ENCODE measurements at places on chromosomes 1 and 21.

DNA sequence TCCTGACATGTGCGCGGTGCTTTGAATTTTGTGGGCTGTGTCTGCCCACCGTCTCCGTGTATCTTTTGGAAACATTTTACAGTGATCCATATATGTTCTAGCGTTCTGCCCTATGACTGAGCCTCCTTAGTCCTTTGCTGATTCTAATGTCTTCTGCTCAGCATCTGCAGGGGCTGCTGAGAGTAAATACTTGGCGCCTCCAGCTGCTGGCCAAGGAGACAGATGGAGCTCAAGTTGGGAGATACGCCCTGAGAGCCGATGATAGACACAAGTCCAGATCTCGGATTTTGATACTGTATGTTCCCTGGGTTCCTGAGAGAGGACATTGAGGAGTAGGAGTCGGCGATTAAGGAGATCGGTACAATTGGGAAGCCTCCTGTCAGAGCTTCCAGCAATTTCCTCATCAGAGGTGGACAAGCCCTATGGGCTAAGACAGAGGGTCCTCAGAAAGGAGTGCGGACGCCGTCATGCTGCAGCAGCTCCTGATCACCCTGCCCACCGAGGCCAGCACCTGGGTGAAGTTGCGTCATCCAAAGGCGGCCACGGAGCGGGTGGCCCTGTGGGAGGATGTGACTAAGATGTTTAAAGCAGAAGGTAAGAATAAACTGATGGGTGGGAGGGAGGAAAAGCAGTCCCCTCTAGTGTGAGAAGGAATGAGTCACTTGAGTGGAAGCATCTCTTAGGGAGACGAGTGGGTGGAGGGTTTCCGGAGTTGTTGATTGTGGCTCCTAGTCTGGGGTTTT, 390 bp downstream of the ZFP69B start:
- DNase-seq, result peak; percentile 11

GRCh38 chr1:43438006-43438405, 15.7 kb downstream of the HYI start:
- DNase-seq, result no peak

- no peak for DNase-seq
These were observed 658.5 kb upstream of the ADGRL2 start for GRCh38 chr1:81142099-81142826.

- peak; percentile 30 for DNase-seq
These were observed 606.9 kb downstream of the NUF2 start for GRCh38 chr1:163928651-163929050.

DNA sequence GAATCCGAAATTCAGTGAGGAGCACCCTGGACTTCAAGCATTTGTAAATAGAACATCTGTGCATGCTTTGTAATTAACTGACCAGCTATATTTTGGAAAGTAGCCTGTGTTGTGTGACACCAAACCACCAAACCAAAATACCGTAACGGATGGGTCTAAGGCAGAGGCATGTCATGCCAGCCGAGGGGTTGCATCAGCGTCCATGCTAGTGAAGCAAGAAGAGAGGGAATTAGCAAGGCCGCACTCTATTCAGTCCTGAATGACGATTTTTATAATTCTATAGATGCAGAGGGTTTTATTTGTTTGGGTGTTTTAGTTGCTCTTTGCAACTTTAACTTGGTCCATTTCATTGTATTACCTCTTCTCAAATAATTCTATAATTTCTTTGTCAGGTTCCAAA, 116.8 kb upstream of the SMYD2 start:
- DNase-seq, result no peak

GRCh38 chr1:219917851-219918466, 10.4 kb downstream of the SLC30A10 start:
- DNase-seq, result no peak

DNA sequence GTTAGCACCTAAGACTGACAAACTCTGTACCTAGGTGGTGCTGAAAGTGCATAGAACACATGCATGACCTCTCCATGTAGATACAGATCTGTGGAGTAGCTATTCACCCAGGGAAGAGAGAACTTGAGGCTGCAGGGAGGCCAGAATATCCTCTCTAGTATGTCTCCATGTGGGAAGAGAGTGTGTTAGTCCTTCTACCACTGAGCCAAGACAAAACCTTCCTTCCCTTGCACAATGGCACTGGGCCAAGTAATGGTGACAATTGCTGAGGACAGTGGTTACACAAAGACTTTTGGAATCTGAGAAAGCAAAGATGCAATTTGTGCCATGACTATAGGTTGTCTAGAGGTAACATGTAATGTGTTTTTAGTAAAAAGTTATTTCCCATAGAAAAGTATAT, 52.3 kb downstream of the C1orf198 start:
- DNase-seq, result no peak

GRCh38 chr1:89770391-89770790, 50.4 kb upstream of the LRRC8D start:
- DNase-seq, result no peak

GRCh38 chr1:54792686-54793282, 8.3 kb downstream of the TTC22 start:
- DNase-seq, result peak; percentile 84

DNA sequence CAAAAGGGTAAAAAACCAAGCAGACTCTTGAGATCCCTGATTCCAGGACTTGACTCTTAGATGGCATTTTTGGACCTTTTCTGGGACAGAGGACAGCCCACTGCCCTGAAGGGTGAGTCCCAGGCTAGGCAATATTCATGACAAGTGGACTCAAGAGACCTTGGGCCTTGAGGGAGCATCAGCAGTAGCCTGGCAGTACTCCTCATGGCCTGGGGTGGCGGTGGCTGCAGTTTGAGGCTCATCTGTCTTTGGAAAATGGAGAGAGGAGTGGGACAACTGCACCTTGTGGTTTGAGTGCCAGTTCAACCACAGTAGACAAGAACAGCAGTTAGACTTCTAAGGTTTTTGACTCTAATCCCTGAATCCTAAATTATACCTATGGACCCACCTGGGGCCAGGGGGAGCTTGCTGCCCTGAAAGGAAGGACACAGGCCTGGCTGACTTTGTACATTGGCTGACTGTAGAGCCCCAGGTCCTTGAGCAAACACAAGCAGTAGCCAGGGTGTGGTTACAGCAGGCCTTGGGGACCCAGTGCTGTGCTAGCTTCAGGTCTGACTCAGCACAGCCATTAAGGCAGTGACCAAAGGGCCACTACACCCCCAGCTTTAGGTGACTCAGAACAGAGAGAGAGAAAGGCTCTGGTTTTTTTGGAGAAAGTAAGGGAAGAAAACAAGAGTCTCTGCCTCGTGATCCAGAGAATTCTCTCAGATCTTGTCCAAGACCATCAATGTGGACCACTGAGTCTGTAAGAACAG, 1023.2 kb downstream of the KCNT2 start:
- no peak for DNase-seq

GRCh38 chr1:223712850-223713474, 623 bp downstream of the CAPN2 start:
- no peak for DNase-seq

DNA sequence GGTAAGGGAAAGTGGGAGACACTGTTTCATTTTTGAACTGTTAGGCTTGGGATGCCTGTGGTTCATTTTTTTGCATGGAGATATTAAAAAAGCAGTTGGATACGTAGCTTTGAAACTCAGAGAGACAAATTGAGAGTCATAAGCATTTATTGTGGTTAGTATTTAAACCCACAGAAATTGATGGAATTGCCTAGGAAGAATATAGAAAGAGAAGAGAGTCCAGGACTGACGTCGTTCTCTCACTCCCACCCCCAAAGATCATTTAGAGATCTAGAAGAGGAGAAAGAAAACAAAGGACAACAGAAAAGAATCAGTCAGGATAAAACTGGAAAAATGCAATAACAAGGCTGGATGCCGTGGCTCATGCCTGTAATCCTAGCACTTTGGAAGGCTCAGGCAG, 73.2 kb upstream of the BMP8A start:
- DNase-seq, result peak; percentile 66

DNA sequence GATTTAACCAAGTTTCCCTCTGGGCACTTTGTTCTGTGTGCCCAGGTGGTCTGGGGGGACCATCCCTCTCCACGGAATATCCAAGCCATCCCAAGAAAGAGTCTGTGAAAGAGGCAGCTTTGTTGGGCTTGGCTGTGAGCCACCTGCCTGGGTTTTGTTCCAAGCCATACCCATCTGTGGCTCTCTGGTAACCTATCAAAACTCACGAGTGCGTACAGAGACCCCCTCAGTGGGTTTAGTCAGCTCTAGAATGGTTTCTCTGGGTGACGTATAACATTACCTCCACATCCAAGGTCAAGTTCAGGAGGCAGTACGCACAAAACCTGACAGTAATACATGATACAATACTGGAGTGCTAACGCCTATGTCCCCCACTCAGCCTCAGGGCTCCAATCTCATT, 54.2 kb downstream of the DNTTIP2 start:
- no peak for DNase-seq

- DNase-seq, result no peak
These were observed 45.5 kb downstream of the PRDM15 start for GRCh38 chr21:41833497-41834115.

DNA sequence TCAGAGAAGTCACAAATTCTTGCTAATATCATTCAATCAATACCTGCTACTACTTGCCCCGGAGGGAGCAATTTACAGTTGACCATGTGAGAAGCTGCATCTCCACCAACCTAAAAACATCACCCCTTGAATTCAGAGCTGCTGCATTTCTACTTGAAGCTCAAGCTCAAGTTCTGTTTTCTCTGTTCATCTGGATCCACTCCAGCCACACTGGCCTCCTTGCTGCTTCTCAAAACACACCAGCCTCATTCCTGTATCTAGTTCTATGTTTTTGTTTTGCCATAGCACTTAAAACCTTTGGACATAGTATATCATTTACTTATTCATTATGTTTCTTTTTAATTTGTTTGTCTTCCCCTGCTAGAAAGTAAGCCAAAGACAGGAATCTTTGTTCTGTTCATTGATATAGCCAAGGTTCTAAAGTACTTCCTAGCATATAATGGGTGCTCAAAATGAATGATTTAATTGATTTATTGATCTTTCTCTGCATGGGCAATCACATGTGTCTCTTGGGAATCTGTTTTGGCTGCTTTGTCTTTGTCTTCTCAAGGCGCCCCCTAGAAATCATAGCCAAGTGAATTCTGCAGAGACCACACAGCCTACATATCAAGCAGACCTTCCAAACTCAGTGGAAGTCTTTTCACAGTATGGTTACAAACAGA, 23.6 kb downstream of the SYF2 start:
- DNase-seq, result no peak

- no peak for DNase-seq
These were observed 38.4 kb upstream of the TENT5C start for GRCh38 chr1:117567435-117567834.

DNA sequence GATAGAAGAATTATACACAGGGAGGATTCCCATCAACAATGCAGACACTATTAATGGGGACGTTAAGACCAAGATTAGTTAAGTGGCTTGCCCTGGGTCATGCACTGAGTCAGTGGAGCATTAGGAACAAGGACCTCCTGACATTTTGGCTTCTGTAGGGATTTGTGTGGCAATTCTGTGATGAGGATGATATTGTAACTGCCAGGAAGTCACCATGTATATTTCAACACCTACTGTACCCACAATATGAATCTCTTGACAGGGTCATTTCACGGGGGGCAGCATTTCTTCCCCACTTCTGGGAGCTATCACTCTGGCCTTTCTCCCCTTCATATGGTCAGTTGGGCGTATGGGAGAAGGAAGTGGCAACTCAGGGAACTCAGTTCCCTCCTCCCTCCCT, 134.9 kb downstream of the RUNX1 start:
- no peak for DNase-seq

GRCh38 chr1:113029822-113030221, 43.2 kb upstream of the LRIG2 start:
- no peak for DNase-seq

DNA sequence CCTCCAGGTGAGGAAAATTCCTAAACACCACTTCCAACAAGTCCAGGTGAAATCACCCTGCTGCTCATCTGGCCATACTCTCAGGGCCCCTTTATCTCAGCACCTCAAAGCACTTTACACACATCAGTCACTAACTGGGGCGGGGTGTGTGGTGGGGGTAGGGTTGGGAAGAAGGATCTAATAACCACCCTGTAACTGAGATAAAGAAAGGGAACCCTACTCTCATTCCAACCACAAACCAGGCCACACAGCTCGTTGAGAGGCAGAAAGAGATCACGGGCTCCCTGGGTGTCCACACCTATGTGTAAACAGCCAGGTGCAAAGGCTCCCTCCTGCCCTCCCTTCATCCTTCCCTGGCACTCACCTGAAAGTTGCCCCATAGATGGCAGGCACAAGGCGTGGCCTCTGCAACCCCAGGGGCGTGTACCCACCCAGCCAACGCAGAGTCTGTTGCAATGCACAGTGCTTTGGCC, 20.4 kb downstream of the GPR161 start:
- DNase-seq, result no peak

GRCh38 chr1:103112546-103112945, 4.2 kb upstream of the COL11A1 start:
- DNase-seq, result no peak

DNA sequence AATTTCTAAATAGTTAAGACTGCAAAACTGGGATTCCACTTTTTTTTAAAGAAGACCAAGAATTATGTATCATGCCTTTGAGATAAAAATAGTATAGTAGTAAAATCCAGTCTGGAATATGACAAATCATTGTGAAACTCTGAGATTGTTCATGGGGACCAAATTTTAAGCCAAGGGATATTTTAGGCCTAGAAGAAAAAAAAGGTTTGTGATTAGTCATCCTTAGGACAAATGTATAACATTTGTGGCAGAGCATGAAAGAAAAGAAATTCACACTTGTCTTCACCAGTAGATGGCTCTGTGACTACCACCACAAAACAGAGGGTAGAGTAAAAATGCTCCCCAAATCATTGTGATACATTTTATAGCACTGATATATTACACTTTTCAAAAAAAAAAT, 226.1 kb downstream of the KCTD3 start:
- no peak for DNase-seq

DNA sequence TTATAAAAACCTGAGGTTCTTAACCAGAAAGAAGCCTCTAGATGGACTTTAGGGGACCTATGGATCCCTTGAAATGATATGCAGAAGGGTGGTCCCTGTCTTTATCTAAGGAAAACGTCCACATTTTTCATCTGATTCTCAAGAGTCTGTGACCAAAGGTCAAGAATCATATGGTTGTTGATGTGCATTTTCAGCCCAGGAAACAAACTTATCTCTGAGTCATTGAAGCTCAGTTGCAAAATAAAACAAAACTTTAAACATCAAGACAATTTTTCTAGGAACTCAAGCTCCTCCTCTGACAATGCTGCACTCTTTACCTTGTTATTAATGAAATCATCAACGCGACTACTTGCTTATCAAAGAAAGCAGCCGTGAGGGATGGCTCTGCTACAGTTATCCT, 83.3 kb downstream of the TIAM1 start:
- DNase-seq, result no peak

GRCh38 chr1:196007763-196008162, 600.5 kb downstream of the KCNT2 start:
- no peak for DNase-seq

DNA sequence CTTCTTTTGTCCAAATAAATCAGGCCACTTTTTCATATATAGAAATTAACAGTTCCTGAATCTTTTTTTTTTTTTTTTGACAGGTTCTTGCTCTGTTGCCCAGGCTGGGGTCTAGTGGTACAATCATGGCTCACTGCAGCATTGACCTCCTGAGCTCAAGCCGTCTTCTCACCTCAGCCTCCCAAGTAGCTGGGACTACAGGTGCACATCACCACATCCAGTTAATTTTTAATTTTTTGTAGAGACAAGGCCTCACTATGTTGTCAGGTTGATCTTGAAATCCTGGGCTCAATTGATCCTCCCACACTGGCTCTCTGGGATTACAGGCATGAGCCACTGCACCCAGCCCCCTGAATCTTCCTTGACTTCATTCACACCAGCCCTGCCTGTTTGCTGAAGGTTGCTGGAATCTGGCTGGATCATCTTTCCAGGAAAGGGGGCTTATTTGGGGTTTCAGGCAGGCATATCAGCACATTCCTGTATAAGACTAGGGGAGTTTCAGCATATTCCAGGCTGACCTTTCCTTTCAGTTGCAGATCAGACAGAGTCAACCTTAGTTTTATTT, 78.2 kb upstream of the ARHGAP29 start:
- DNase-seq, result no peak

All from muscle of back (tissue), 13 donors.